NCI-H1417 treated with DMSO at 0.1 percent for 48 hours (cell line): ENCODE measurements at places on chromosomes 4 and X.
A peak's percentile ranks its signal among the peaks of the same experiment; 100 is the strongest.

GRCh38 chrX:102043380-102043779 lies 82.1 kb upstream of the TCEAL2 start:
- no peak for DNase-seq

- DNase-seq, result no peak
Measured at GRCh38 chr4:16019649-16020048, 56.7 kb upstream of the FGFBP2 start.

- DNase-seq, result no peak
Measured at GRCh38 chr4:6873291-6873690, 36.3 kb upstream of the TBC1D14 start.

DNA sequence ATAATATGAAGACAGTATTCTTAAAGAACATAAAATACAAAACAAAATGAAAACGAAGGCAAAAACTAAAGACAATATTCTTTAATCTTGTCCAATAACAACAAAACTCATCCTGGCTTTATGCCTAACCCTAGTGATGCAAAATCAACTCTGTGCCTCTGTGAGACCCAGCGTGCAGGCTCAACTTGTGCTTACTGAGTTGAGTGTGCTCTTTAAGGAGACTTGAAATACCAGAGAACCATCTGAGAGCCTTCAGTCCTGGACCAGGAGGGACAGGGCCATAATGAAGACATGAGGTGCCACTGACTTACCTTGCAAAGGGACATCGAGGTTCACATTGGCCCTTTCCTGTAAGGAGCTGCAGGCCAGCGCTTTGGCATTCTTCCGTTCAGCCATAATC lies 77.1 kb downstream of the NSUN7 start:
- DNase-seq, result no peak

DNA sequence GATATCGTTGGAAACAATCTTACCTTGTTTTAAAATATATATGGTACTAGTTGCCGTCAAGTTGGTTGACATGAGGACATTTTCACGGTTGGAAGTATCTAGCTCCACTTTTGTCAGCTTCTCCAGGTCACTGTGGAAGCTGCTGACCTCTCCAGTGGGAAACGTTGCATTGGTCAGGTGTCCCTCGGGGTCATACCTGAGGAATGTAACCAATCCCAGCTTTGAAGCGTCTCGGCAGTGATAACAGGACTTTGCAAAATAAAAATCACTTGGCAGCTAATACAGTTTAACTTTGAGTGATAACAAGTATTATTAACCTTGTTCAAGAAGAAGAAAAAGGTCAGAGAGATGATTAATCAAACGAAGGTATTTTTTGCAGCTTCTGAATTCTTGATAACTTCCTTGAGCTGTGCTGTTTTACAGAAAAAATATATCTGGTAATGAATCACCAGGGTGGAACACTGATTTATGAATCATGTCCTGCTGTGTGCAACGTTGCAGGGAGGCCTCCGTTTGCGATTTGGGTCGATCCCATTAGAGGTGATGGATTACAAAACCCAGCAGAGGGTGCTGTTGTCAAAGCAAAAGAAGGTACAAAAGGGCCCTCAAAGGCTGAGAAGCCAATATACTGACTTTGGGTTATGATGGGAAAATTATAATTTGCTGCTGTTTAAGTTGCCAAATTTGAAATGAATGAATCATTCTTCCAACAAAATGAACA lies 60.1 kb downstream of the SH2D1A start:
- DNase-seq, result peak; percentile 34

DNA sequence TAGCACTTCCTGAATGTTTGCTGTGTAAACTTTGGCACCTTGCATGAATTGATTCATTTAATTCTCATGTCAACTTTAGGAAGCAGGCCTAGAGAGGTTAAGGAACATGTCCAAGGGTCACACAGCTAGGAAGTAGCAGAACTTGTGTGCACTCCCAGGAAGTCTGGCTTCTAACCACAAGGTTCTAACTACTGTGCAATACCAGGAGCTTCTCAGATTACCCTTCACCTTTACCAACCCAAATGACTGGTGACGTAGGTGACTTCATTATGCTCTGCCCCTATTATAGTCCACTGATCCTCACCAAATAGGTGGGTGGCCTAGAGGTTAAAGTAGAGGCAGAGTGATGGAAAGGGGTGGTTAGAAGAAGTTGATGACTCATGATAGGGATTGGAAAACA lies 14.4 kb downstream of the AR start:
- no peak for DNase-seq

DNA sequence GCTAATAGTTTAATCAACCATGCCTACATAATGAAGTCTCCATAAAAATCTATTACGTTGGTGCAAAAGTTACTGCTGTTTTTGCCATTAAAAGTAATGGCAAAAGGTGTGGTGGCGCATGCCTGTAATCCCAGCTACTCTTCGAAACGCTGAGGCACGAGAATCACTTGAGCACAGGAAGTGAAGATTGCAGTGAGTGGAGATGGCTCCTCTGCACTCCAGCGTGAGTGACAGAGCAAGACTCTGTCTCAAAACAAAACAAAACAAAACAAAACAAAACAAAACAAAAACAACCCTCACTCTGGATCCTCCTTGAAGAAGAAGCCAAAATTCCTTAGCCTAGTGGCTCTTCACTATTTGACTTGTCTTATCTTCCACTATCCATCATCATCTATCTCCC lies 78.0 kb downstream of the MSN start:
- no peak for DNase-seq

DNA sequence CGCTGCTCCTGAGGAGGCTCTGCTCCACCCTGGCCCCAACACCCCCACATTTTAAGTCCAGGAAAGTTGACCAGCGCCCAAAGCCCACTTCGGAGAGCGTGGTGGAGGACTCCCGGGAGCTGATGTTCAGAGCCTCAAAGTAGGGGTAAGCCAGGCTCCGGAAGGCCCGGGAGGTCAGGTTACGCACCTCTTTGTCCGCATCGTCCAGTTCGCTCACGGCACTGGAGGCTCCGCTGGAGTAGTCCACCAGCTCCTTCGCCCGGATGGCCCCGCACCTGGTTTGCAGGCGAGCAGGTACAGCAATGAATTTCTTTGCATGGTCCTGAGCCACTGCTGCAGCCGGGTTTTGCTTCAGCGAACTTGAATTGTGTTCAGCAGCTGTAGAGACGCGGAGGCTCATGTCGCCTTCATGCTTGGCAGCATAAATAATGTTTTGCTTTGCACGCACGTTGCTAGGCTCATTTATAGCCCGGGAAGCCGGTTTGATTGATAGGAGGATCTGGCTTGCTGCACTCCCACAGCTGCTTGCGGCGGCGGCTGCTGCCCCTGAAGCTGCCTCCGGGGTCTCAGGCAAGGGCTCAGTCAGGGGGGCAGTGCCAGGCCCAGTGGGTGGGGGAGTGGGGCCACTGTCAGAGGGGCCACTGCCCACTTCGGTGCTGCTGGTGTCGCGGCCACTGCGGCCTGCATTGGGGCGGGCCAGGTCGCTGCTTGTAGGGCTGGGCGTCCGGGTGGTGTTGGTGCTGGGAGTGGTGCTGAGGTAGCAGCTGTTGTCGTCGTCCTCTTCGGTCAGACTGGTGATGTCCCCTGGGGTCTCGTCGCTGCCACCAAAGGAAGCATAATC lies 4.8 kb downstream of the C4orf54 start:
- DNase-seq, result no peak

- DNase-seq, result no peak
Measured at GRCh38 chr4:92791871-92792440, 488.2 kb downstream of the GRID2 start.

GRCh38 chrX:41350150-41350975 lies 16.4 kb downstream of the DDX3X start:
- no peak for DNase-seq

DNA sequence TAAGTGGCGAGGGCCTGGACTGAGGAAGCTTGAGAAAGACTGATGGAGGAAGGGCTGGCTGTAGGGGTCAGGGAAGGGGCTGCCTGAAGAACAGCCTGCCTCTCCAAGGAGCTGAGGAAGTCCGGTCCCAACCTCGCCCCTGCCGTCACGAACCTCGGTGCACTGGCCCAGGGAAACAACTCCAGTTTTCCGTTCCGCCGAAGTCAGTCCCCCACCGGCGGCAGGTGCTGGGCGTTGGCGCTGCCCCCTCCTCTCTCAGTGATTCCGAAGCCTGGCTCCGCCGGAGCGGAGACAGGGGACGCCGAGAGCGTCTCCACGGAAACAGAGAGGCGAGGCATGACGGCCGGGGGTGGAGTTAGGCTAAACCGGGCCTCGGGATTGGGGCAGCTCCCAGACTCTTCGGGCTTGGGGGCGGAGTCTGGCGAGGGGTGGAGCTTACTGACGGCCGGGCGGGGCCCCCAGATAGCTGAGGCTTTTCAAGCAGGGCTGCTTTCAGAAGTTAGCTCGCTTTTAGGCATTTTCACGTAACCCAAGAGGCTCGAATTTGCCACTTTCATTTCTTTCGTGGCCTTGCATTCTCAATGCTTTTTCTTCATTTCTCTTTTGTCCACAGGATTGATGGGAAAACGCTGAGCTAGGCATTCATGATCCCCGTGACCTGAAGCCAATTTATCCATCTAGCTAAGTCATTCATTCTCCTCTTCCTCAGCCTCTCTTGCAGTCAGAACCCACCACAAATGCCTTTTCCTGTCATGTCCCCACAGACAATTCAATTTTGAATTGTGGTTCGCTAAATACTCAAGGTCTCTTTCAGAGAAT lies at the start of gene TTC29:
Gene TTC29, minus strand, starts transcription at position 309 of the 819 bp plus-strand sequence. CDS start 5,969 bp downstream, outside the sequence.
- peak; percentile 52 for DNase-seq

DNA sequence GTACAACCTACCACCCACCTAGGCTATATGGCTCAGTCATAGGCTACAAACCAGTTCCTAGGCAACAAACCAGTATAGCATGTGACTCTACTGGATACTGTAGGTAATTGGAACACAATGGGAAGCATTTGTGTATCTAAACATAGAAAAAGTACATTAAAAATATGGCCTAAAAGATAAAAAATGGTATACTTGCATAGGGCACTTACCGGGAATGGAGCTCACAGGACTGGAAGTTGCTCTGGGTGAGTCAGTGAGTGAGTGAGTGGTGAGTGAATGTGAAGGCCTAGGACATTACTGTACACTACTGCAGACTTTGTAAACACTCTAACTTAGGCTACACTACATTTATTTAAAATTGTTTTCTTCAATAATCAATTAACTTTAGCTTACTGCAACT lies 139.2 kb upstream of the RBPJ start:
- no peak for DNase-seq

DNA sequence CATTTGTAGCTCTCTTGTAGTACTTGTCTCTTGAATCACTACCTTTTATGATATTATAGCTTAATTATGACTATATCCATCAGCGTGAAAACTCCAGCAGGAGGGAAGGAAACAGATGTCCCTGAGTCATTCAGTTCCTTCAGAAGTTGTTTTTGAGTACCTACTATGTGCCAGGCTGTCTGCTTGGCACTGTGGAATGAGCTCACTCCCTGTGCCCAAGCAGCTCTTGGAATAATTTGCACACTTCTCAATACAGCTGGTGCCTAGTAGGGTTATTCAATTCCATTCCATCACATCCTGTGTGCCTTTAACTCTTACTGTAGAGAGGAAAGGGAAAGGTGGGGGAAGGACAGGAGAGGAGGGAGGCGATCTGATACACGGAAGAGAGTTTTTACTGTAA lies 77.1 kb downstream of the NFKB1 start:
- no peak for DNase-seq

- no peak for DNase-seq
Measured at GRCh38 chr4:17511509-17511949, 361 bp downstream of the QDPR start.

GRCh38 chrX:1946974-1947373 lies 332.1 kb downstream of the ASMT start:
- DNase-seq, result no peak
